ENCODE measurements at places on chromosomes 16 and 17.

DNA sequence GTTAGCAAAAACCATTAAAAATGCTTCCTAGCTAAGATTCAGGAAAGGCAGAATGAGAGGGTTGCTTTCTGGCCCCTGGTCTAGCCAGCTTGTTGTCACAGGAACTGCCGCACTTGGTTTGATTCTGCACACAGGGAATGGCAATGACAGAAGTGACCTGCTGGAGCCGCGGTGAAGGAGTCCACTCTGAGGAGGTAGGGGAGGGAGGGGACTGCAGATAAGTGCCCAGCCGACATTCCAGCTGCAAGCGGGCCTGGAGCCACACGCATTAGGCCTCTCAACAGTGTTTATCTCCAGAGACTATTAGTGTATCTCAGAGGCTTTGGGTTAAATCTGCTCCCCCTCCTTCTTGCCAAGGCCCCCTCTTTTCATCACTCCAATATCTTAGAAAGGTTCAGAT lies 38.6 kb downstream of the CDRT15 start:
- DNase-seq = no peak

DNA sequence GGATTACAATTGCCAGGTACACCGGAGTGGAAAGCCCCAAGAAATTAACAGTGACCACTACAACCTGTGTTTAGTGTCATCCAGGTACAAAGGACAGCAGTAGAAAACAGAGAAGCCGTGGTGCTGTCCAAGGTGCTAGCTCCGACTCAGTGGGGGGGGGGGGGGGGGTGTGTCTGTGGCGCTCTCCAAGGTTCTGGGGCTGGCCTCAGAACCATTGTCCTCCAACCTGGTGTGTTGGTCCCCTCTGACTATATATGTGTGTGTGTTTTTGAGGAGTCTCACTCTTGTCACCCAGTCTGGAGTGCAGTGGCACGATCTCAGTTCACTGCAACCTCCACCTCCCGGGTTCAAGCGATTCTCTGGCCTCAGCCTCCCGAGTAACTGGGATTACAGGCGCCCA lies 5.8 kb upstream of the ZNF23 start:
- DNase-seq = no peak

DNA sequence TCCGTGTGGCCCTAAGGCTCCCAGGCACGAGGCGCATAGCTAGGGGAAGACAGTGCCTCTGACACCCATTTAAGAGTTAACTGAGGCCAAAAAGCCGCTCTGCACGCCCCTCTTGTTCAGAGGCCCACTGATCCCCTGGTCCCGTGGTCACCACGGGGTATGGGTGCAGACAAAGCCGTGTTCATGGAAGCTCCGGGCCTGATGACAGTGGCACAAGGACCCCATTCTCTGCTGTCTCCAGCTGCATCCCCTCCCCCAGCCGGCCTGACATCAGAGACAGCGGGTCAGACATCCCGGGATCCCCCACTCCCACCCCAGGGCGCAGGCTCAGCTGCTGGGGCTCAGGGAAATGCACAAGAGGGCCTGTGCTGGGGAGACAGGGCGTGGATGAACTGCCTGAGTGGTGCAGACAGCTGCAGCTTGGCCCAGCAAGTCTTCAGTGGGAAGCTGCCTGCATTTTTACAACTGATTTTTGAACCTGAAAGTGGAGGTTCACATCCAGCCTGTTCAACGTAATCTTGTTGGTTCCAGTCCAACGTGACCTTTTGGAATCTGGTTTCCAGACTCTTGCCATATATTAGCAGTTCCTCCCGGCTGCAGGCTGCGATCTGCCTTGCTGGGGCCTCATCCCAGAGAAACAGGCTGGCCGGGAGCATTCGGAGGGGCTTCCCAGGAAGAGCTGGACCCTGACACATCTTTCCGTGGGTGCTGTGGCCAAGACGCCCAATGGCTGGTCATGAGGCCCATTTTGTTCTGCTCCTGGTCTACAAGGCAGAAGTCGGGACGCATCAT lies 9.7 kb upstream of the BAHCC1 start:
- no peak for DNase-seq

DNA sequence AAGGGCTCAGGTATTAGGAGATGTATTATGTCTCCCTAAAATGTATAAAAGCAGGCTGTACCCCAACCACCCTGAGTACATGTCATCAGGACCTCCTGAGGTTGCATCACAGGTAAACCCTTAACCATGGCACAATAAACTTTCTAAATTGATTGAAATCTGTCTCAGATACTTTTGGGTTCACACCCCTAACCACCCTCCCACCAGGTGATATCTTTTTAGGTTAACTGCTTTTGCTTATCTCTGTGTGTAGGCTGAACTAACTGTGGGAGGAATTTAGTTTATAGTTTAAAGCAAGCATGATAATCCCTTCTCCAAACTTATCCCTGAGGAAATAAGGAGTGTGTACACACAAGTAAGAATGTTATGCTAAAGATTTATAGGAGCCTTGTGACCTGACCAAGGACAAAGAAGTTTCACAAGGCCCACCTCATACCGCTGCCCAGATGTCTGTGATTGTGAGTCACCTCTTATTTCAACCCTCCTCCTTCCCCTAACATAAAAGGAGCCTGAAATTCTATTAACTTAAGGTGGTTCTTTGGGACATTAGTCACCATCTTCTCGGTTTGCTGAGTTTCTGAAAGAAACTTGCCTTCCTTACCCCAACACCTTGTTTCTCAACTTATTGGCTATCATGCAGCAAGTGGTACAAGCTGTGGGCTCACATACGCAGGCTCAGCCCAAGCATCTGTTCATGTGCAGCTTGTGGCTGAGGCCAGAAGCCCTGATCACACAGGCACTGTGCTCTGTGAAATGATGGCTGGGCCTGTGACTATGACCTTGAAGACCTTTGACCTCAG lies 11.3 kb downstream of the PRSS22 start:
- no peak for DNase-seq

DNA sequence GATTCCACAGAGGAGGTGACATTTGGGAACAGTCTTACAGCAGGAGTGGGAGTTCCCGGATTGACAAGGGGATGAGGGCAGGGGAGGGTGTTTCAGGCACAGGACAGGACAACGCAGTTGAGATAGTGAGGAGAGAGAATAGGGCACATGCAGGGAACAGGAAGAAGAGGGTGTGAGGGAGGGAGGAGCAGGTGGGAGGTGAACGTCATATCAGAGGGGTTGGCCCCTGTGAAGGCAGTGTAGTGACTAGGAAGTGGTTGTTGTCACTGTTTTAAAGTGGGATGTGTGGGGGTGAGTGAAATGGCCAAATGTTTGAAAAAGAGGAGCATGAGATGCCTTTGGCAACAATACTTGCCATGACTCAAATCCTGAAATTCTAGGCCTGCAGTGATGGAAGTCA lies 12.2 kb downstream of the PRKCB start:
- no peak for DNase-seq

- DNase-seq = no peak
These were observed 1.0 kb downstream of the PER1 start for GRCh38 chr17:8151120-8151640.

DNA sequence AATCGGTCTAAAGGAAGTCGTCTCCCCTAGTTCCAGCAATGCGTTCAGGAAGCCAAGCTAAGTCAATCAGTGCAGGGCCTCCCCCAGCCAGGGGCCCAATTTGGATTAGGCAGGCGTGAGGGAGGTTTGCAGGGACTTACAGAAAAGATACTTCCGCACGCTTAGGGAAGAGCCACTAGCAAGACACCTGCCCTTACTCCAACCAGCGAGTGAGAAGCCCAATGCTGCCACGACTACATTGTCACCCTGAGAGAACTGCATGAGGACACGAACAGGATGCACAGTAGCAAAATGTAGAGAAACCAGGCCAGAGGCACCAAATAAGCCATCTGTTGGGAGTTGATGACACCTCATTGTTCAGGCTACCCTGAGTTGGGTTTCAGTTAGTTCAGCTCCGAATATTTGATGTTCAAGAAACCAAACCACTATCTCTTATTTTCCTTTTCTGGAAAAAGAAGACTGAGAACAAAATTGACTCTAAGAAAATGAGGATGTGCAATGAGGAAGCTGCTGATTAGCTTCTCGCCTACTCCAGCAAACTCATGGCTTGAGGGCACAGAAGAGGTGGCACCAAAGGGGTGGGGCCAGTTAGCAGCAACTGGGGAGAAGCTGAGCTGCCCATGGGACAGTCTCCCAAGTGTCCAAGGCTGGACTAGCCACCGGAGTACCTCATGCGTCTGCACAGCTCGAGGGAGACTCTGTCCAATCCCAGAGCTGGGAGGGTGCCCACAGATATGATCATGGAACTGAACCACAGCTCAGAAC lies 29.3 kb downstream of the TK2 start:
- no peak for DNase-seq

GRCh38 chr16:7839568-7839967 lies 506.9 kb downstream of the RBFOX1 start:
- no peak for DNase-seq

Measured in NCI-H2081 treated with DMSO at 0.1 percent for 48 hours (cell line).